Activated CD4-positive, alpha-beta T cell treated with anti-CD3 and anti-CD28 coated beads, Interleukin-2, amount 50 U/mL, for 16 hours (primary cell): ENCODE measurements at places on chromosomes 3 and 15.

GRCh38 chr3:154074966-154075365 lies 46.2 kb upstream of the ARHGEF26 start:
- no peak for DNase-seq

- no peak for DNase-seq
Measured at GRCh38 chr15:33506781-33507296, 196.1 kb downstream of the RYR3 start.

DNA sequence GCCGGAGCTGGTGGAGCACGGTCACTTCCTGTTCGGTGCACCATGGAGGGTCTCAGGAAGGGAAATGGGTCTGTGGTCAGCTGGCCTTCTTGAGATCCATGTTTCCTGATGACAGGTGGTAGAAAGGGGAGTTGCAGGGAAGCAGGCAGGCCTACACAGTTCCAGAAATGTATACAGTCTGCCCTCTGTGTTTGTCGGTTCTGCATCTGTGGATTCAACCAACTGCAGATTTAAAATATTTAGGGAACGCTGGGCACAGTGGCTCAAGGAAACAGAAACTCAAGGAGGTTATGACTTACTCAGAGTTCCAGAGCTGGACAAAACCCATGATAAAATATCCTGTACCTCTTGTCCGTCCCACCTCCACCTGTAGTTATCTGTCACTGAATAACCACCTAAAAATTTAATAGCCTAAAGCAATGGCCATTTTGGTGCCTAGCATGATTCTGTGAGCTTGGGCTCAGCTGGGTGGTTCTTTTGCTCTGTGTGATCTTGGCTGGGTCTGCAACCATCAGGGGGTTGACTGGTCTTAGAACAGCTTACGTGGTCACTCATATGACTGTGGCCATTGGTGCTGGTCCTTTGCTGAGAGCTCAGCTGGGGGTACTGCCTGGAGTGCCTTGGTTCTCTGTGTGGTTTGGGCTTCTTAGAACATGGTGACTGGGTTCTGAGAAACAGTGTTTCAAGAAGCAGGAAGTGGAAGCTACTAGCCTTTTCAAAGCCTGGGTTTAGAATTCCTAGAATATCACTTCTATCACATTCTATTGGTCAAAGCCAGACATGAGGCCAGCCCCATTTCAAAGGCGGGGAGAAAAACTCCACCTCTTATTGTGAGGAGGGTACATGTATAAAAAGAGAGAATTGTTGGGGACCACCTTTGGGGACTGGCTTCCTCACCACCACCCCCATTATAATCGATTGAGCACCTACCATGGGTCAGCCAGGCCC lies 239.7 kb upstream of the BHLHE40 start:
- DNase-seq = peak; percentile 80

DNA sequence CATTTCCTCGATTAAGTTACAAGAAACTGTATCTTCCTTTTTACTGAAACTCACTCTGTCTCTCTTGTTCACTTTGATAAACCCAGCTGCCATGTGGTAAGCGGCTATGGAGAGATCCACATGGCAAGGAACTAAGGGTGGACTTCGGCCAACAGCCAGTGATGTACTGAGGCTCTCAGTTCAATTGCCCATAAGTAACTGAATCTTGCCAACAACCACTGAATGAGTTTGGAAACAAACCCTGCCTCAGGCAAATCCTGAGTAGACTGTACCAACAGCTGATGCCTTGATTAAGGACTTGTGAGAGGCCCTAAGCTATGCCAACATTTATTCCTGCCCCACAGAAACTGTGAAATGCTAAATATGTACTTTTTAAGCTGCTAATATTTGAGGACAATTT lies 433.5 kb downstream of the PLOD2 start:
- DNase-seq = no peak

- DNase-seq = no peak
Measured at GRCh38 chr3:129506231-129506742, 22.2 kb upstream of the RHO start.

- DNase-seq = no peak
Measured at GRCh38 chr3:104273046-104273649, 1093.6 kb upstream of the ALCAM start.

DNA sequence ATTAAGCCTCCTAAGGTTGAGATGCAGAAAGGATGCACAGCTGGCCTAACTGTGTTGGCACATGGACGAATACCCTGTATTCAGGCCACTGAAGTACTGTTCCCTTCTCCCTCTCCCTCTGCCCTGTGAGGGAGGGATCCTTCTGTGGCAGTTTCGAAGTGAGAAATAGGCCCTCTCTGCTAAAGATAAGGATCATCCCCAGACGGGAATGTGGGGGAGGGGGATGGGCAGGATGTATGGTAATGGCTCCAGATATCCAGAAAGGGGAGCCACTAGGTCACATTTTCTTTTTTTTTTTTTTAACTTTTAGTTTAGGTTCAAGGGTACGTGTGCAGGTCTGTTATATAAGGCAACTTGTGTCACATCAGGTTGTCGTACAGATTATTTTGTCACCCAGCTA lies 463.1 kb downstream of the TBL1XR1 start:
- no peak for DNase-seq

- no peak for DNase-seq
Measured at GRCh38 chr15:33395846-33396245, 85.1 kb downstream of the RYR3 start.

- DNase-seq = no peak
Measured at GRCh38 chr3:153634683-153635082, 472.7 kb downstream of the RAP2B start.

GRCh38 chr3:147518465-147518864 lies 109.3 kb downstream of the ZIC1 start:
- no peak for DNase-seq

DNA sequence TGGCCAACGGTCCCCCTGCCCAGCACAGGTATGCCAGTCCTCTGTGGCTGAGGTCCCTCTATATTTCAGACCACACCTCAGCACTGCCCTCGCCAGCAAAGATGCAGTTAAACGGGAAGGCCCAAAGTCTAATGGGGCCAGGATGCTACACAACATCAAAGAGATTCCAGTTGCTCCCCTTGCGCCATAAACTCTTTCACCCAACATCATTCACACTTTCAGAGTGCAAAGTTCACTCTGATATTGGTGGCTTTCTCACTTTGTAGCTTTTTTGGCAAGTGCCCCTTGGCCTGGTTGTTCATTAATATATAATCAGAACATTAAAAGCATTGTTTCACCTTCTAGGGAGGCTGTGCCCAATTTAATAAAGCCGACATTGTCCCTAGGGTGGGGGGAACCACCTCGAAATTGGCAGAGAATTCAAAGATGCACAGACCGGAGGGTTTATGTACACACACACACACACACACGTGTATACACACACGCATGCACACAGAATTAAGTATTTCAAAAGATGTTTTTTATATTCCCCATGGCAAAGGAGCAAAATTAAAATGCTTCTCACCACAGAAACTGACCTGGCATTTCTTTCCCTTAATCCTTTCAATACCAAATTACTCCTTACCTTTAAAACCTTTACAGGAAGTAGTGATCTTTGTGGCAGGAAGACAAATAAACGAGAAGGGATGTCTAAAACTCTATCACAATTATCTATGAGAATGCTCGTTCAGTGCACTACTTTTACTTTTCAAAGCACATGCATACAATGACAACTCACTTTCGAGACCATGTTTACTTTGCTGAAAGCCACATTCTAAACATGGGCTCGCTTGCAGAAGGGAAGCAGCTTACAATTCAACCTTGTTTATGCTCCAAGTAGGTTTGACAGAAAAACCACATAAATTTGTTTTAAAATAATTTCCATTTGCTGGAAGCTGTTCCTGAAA lies 19.5 kb downstream of the LRIG1 start:
- DNase-seq = peak; percentile 63

GRCh38 chr15:57259568-57260040 lies 116.7 kb upstream of the CGNL1 start:
- DNase-seq = no peak

- DNase-seq = no peak
Measured at GRCh38 chr3:172649987-172650386, 60.9 kb downstream of the NCEH1 start.

DNA sequence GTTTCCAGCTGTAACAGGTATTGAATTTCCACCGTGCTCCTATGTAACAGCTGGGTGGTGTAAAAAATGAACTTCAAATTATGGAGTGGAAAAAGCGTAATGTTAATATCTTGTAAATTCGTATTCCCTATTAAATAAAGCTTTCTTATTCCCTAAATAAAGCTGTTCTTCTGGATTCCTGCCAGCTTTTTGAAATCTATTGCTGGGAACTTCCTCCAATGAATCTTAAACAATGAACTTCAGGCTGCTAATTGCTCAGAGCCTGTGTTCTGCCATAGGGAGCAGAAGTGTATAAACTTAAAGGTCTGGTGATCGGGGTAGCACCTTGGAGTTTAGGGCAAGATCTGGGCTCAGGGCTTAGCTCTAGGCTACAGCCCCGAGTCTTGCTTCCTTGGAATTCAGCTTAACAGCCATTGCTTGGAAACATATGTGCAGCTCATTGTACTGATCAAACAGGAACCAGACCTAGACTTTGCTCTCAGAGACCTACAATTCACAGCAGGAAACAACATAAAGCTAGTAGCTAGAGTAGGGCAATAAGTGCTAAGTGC lies 1.4 kb downstream of the ARL14 start:
- no peak for DNase-seq

DNA sequence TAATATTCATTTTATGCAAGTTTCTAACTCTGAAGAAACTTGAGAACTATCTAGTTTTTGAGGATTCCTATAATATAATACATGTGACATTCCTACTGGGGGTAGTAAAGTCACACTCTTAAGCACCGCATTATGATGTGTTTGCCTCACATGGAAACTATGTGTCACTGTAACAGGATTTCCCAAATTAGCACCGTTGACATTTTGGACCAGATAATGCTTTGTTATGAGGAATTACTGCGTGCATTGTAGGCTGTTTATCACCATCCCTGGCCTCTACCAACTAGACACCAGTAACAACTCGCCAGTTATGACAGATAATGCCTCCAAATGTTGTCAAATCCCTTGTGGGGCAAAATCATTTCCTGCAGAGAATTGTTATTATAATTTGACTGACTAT lies 267.8 kb downstream of the RAP2B start:
- no peak for DNase-seq

GRCh38 chr15:68797191-68797590 lies 23.5 kb downstream of the ANP32A start:
- peak; percentile 82 for DNase-seq

GRCh38 chr3:8619548-8619947 lies 25.1 kb downstream of the SSUH2 start:
- no peak for DNase-seq

DNA sequence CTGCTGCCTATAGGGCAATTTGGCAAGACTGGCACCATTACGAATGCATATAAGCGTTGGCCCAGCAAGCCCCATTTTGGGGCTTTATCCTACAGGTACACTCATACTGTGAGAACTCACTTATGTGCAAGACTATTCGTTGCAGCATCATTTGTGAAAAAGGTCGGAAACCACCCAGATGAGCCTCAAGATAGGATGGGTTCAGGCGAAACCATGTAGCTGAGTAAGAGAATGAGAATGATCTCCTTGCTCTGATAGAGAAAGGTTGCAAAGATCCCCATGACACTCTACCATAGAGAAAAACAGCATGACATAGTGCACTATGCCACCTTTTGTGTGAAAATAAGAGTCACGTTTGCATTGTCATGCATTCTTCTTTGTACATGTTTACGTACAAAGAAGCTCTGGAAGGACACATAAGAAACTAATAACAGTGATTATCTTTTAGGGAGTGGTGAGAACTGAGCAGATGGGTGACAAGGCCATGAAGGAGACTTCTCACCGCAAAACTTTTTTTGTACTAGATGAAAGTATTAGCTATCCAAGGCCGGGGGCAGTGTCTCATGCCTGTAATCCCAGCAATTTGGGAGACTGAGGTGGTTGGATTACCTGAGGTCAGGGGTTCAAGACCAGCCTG lies 50.0 kb downstream of the RHCG start:
- peak; percentile 55 for DNase-seq

DNA sequence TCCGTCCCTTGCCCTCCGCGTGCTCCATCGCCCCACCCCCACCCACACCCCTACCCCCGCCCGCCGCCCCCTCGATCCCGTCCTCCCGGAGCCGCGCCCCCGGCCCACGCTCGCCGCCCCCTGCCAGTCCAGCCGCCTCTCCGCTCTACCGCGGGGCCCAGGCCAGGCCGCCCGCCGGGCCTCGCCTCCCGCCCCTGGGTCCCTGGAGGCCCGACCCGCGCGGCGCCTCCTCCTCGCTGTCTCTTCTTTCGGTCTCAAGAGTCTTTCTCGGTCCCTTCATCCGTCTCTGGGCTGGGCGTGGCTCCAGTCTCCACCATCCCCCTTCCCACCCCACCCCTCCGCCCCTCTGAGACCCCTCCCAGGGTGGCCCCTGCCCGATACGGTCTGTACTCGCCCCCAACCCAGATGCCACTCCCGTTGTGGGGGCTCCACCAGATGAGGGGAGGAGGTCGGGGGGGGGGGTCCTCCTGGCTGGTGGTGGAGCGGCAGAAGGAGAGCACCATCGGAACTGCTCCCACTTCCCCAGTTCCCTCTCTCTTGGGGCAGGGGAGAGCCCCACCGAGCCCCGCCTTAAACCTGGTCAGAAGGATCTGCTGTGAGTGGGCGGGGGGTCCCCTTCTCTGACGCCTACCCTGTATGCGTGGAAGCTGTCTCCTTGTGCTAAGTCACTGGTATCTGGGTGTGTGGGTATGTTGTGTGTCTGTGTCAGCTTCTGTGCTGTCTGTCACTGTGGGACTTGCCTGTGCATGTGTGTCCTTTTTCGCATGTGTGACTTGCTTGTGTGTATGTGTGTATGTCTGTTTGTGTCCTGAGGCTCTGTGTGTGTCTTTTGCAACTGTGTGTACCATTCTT lies 1.0 kb downstream of the PRKCD start:
- peak; percentile 34 for DNase-seq

- no peak for DNase-seq
Measured at GRCh38 chr15:83132861-83133523, 25.5 kb downstream of the TM6SF1 start.

DNA sequence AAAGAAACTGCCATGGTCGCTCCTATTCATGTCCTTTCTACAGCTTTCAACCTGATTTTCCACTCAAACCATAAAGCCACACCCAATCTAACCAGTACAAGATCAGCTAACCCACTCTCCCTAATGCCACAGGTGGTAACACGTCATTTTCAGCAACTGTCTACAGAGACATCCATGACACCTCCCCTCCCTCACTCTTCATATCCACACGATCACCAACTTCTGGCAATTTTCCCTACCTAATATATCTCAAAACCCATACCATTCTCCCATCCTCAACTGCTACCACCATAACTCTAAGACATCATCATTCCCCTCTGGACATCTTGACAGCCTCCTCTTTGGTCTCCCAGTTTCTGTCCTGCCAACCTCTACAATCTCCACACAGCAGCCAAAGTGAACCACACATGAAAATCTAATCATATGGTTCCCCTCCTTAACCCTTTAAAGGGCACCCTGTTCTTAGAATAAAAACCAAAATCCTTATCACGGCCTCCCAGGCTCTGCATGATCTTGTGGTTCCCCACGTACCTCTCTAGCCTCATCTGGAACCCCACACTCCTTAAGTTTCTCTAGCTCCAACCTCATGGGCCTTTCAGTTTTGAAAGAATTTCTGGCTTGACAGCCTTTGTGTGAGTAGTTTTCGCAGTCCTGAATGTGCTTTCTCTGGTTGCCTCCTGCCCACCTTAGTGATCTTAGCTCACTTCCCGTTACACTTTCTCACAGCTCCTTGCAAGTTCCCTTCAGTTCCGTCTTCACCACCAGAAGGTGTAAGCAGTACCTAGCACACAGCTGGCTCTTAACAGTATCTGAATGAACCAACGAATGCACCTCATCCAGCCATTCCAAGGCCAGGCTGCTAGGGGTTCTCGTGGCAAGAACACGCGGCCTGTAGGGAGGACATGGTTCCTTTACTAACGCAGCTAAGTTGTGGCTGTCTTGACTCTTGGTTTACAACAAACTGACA lies 33.4 kb downstream of the SPINK8 start:
- peak; percentile 65 for DNase-seq
